GM06990 (cell line): ENCODE measurements at places on chromosomes 11 and 22.

GRCh38 chr11:61153593-61154095, 7.6 kb downstream of the VPS37C start:
- no peak for DNase-seq

DNA sequence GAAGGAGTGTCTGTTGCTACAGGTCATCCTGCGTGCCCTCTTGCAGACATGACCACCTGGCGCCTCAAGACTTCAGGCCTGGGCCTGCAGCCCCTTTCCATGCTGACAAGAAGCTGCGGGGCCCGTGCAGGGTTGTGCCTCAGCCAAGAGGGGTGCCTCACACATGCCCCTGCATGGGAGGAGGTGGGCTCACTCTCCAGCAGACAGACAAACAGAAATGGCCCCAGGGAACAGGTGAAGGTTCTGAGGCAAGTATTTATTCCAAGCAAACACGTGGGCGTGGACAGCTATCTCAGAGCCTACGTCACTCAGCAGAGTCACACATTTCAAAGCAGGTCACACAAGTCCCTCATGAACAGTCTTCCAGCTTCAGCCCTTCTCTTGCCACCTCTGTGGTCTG, 5.9 kb upstream of the SYCE3 start:
- DNase-seq: no peak

DNA sequence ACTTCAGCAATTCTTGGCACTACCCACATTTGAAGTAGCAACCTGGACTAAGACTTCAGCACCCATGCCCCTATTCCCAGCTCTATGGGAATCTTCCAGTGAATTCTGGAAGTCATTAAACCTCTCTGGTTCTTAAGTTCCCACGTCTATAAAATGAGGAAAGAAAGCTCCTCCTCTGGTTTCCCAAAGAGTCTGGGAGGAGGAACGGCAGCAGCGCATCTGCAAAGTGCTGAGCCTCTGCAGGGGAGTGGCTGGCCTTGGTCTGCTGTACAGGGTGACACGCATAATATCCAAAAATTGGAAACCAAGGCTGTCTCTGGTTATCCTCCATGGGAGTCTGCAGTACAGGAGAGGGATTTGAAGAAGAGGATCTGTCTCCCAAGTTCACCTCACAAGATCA, 73.6 kb upstream of the TP53I11 start:
- no peak for DNase-seq

DNA sequence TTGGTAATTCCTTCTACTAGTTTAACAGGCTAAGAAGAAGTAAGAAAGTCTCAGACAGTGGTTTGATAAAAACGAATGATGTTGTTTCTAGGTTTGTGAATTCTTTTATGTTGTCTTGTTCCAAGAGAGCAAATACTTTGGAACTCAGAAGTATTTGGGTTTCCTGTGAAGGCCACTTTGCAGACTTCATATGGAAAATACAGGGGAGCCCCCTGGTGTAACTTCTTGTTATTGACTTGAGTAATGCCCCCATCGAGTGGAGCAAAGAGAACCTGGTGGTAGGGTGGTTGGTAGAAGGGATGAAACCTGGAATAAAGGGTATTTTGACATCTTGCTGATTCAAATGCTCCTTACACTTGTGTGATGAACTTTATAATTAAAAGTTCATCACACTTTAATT, 40.0 kb upstream of the PTH start:
- no peak for DNase-seq

DNA sequence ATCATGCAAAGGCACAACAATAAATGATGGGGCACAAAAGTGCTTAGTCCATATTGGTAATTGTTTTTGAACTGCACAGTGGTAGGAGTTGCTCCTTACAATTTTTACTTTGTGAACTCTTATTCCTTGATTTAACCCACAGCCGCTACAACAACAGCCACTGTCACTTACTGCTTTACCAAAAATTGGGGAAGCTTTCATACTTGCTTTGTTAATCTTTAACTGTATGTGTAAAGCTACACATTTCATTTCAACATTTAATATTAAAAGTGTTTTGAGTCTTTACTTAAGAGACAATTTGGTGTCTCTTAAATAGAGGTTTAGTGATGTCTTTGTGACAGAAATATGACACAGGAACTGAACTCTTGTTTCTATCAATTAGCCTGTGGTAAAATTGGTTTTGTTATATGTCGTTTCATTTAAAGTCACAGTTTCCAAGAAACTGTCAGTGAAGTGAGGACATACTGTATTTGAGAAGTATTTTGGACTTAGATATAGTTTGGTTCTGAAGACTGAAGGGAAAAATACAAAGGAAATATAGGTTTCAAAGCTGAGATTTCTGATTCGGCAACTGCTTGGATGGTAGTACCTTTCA, 6.5 kb upstream of the IL18BP start:
- DNase-seq: no peak

DNA sequence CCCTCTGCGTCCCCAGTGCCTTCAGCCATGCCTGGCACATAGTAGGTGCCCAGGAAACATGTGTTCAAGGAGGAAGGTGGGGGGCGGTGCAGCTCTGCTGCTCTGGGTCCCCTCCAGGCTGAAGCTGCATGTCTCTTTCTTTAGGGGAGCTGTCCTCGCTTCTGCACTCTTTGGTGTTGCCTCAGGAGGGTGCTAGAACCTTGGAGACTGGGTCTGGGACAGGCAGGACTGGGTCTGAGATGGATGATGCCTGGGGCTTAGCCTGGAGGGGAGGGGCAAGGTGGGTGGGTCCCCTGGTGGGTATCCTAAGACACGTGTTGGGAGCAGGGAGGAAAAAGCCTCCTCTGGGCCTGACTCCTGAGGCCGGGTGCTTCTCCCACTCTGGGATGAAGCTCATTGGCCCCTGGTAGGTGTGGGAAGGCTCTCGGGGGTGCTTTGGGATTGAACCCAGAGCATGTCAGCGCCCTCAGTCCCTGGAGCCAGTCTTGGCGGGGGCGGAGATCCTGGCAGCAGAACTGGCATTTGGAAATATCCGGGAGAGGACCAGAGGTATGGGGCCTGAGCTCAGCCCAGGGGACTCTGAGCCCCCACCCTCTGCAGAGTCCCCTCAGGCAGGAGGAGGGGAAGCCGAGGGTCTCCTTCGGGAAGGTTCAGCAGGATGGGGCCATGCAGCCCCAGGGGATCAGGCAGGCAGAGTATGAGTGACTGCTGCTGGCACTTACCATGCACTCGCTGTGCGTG, 6.7 kb upstream of the GSTP1 start:
- DNase-seq: no peak

- no peak for DNase-seq
Observed at GRCh38 chr11:114972105-114972504, 293.8 kb downstream of the NXPE2 start.

GRCh38 chr22:24325105-24325757, 54.6 kb downstream of the SPECC1L start:
- DNase-seq: peak; percentile 8

GRCh38 chr11:62061356-62062222, 62.2 kb upstream of the INCENP start:
- DNase-seq: no peak

DNA sequence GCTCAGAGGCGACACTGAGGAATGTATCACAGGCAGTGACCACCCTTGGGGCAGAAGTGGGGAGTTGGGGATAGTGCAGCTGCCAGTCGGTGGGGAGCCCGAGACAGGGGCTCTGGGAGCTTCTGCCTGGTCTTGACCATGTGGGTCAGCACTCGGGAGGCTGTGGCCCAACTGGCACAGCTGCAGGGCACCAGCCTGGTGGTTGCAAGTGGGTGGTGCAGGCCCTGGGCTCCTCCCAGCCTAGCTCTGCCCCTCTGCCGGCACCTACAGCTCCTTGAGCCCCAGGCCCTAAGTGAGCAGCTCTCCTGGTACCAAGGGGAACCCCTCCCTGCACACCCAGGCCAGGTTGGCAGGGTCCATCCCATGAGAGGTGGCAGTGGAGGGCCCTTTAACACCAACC, 12.6 kb upstream of the RASL10A start:
- DNase-seq: no peak

DNA sequence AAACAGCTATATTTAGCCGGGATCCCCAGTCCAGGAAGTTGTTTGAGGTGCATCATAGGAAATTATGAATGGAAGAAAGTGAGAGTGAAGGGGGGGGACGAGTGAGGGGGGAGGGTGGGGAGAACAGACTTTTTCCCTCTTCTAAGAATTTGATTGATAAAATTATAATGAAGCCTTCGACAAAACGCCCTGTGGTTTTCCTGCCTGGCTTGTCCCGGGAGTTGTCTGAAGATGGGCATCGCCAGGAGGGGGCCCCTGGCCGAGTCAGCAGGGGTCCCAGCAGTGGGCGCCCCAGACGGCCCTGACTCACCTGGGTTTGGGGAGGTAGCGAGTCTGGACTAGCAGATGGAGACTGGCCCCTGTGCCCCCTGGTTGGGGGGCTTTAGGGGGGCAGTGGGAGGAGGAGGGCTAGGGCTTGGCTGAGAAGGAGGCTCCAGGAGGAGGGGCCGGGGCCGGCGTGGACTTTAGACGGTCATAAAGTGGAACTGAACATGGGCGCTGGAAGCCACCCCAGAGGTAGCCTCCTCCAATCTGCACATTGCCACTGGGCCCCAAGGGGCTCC, 336 bp upstream of the LIF start:
- DNase-seq: no peak

DNA sequence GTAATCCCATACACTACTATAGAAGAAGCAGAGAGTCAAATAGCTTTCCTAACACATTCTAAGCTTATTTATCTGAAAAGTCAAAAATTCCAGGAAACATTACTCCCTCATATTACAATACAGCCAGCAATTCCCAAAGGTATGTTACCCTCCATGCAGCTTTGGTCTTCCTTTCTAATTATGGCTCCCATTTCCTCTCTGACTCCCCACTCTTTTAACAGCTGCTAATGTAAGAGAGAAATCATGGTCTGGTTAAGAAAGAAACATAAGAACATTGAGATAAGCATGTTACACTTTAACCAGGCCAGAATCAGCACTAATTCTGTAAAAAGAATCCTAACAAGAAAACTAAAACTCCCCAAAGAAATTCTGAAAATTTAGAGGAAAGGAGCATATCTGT, 6.8 kb downstream of the PPP2R1B start:
- DNase-seq: no peak

GRCh38 chr11:44162662-44163061, 67.2 kb downstream of the EXT2 start:
- DNase-seq: no peak

- DNase-seq: no peak
Observed at GRCh38 chr22:23495614-23496444, 84.3 kb downstream of the IGLL1 start.

GRCh38 chr11:2977113-2977512, 15.0 kb downstream of the NAP1L4 start:
- DNase-seq: no peak
